Hippocampal formation (tissue), 2 donors: ENCODE measurements at places on chromosomes 1 and 21.

DNA sequence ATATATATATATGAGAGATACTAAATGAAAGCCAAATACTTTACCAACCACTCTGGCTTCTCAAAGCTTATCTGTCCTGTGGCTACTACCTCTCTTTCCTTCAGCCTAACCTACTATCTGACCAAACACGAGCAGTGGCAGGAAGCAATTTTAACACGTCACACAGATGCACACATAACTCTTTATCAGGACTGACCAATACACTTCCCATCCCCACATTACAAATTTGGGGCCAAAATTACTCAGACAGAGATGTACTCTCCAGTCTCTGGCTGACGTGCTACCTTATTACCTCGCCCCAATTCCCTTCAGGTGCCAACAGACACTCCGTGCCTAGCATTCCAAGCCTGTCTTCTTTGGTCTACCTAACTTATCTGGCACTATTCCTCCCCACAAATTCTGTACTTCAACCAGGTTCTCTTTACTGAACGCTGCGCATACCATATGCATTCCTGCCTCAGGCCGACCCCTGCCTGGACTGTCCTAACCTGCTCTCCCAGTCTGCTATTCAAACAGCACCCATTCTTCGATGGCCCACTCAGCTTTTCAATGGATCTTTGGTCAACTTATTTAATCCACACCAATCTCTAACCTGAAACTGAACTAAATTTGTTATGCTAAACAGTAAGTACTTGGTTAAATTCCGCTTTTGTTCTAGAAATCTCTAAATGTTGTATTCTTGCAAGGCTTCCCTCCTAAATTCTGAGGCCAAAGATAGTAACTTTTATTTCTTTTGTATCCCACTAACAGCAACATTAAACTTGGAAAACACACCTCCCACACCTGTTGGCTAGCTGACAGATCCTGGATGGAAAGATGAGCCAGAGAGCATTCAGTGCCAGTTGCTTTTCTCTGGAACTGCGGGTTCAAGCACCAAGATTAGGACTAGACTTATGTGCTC, 27.9 kb downstream of the RERE start:
- no peak for DNase-seq

- no peak for DNase-seq
Observed at GRCh38 chr1:154729031-154729442, 121.1 kb upstream of the ADAR start.

DNA sequence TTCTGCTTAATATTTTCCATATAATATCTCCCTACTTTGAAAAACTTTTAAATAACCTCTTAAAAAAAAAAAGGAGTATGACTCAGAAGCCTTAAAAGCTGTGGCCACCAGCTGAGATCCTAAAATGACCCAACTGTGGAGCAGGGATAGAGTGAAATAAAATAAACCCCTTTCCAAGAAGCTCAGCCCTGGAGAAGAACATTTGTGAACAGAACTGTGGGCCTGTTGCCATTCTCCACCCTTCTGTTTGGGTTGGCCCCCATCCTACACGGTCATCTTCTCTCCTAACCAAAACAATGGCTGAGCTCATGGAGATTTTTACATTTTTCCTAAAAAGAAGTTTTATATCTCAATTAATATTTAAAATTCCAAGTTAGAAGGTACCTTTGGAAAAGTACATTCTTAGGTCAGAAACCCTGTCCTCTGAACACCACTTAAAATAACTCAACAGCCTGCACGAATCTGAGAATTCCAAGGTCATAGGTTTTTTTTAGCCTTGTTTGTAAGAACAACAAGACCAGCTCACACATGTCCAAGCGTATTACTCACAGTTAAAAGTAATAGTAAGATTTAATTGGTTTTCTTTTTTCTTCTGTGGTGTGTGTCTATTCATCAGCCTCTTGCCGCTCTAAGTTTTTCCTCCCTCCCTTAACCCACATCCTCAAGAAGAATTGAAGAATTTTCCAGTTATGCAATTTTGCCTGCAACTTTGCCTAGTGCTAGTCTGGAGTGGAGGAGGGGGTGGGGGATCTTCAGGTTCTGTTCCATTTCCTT, 107.7 kb upstream of the ERRFI1 start:
- no peak for DNase-seq

DNA sequence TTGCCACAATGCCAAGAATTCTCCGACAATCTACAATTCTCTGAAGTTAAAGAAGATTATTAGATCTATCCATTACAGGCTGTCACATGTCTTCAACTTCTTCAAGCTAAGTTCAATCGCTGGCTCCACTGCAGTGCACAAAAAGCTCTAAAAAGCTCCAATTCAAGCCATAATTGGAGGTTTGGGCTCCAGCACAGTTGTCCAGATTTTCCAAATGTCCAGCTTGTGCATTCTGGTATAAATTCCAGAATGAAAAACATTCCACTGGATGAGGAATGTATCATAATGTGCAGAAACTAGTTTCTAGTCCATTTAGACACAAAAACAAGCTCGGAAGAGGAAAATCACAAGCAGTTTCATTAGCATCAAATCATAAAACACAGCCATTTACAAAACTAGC, 138.6 kb downstream of the NRIP1 start:
- no peak for DNase-seq
